ENCODE measurements at places on chromosomes 7 and 10.
A peak's percentile ranks its signal among the peaks of the same experiment; 100 is the strongest.

DNA sequence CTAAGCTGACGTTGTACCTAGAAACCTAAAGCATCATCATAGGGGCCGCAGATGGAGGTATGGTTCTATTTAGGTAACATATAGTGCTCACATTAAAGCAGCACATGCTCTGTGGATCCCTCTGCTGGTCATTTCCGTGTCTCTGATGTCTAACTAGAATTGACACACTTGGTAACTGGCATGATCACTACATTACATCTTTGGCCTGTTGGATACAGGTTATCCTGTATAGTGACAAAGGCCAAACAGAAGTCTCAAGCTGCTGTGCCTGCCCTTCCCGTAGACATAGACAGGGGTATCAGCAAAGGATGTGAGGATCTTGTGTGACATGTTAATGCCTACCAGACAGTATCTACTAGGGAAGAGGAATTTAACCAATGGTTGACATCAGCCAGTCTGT is 51.2 kb downstream of the KIF5B start:
- no peak for DNase-seq

GRCh38 chr10:123553810-123554430 is 112.2 kb upstream of the GPR26 start:
- no peak for DNase-seq

DNA sequence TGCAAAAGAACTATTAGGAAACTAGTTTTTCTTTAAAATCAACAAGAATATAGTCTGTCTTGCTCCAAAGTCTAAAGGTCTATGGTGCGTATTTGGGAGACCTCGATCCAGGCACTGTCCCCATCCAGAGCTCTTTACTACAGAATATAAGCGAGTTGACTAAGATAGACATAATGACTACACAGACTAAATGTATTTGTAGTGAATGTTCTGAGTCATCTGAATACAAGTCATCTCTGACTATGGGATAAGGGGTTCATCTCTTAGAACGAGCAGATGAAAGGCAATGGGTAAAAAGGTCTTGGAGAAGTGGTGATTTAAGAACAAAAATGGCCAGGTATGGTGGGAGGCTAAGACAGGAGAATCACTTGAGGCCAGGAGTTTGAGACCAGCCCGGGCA is 136.0 kb upstream of the RSU1 start:
- DNase-seq, result no peak

GRCh38 chr7:88922944-88923343 is 127.4 kb upstream of the TEX47 start:
- DNase-seq, result no peak

- no peak for DNase-seq
These were observed 280.9 kb upstream of the IGFBP3 start for GRCh38 chr7:46201961-46202360.

DNA sequence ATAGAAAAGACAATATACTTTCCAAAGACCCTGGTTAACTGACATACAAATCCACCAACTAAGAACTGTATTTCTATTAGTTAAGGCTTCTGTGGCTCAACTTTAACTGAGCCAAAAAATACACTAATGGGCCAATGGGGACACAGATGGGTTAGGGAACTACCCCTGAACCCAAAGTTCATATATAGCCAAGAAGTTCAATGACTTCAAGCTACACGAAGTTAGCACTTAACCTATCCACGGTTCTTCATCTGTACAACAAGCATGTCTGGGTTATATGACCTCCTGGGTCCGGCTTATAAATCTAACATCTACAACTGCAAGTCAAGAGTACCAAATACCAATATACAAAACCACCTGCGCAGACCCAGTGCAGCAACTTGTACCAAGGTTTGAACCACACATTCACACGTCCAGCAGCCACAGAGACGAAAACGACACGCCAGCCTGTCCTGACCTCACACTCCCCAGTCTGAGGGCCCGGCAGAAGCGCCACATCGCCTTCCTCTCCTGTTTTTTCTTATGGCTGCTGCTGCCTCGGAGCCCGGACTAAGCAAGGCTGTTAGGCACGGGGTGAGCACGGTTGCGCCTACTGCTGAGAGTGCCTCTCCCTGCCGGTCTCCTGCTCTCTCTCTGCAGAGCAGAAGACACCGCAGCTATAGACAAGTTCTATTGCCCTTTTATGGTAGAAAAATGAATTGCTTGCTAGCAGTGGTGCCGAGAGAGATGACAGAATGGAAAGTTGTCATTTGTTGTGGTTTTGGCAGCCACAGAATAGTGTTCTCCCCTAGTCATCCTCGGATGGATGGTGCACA is 86.3 kb downstream of the RNF216 start:
- DNase-seq, result no peak

DNA sequence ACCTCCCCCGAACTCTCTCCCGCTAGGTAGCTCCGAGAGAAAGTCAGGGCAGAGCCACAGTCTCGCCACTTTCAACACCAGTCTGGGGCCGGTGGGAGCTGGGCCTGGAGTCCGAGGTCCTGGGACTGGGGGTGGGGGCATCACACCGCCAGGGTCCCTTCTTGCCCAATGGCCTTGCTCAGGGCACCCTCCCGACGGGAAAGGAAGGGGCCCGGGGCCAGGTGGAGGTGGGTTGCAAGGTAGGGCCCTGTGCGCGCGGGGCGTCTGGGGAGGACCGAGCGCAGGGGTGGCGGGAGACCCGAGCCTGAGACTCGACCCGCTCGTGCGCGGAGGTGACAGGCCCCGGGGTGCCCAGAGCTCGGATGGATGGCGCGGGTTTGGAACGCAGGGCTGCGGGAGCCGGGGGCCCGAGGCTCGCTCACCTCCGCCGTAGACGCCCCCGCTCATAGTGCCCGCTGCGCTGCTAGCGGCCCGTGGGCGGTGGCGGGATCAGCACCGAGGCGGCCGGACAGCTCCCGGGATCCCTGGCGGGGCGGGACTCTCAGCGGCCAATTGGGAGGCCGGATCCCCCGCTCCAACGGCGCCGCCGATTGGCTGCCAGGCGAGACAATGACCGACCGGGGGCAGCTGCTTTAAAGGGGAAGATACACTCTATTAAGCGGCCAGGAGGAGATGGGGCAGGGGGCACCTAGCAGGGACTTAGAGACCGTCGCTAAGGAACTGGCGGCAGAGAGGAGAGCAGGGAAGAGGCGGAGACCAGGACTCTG is at the start of gene ACTL6B:
ACTL6B (minus strand) TSS at position 541 of the 767 bp plus-strand sequence; CDS start at position 447, 94 bp downstream.
- DNase-seq, result peak; percentile 83

- no peak for DNase-seq
These were observed 69.4 kb upstream of the COL13A1 start for GRCh38 chr10:69732147-69732825.

- no peak for DNase-seq
These were observed 264.9 kb downstream of the EXOC4 start for GRCh38 chr7:133517766-133518165.

DNA sequence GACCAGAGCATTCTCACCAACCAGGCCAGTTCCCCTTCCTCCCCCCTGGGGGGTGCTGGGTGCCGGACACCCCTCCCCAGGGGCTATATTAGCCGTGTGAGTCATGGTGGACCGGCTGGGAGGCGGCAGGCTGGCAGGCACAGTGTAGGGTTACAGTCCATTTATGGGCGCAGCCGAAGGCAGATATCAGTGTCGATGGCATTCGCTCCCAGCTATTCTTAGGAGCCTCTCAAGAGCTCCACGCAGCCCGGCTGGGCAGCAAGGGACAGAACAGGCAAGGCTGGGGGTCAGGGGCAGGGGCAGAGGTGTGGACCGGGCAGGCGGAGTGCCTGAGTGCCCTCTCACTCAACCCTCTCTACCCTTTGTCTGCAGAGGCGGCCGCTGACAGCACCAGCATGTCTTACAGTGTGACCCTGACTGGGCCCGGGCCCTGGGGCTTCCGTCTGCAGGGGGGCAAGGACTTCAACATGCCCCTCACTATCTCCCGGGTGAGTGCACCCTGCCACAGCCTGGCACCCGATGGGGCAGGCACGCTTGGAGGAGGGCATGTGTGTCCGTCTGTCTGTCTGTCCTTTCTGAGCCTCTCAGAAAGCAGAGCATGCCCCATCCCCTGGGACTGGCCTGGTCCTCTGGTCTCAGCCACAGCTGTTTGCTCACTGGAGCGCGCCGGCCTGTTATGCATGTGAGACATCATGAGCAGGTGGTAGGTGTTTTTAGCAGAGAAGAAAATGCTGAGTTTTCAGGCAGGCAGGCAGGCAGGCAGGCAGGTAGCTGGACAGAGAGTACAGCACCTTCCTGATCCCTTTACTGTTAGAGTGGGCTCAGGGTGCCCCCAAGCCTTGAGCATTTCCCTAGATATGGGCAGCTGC is at the start of gene LDB3:
LDB3 (plus strand) TSS at position 215 of the 869 bp plus-strand sequence; CDS start at position 396, 181 bp downstream.
- DNase-seq, result no peak

DNA sequence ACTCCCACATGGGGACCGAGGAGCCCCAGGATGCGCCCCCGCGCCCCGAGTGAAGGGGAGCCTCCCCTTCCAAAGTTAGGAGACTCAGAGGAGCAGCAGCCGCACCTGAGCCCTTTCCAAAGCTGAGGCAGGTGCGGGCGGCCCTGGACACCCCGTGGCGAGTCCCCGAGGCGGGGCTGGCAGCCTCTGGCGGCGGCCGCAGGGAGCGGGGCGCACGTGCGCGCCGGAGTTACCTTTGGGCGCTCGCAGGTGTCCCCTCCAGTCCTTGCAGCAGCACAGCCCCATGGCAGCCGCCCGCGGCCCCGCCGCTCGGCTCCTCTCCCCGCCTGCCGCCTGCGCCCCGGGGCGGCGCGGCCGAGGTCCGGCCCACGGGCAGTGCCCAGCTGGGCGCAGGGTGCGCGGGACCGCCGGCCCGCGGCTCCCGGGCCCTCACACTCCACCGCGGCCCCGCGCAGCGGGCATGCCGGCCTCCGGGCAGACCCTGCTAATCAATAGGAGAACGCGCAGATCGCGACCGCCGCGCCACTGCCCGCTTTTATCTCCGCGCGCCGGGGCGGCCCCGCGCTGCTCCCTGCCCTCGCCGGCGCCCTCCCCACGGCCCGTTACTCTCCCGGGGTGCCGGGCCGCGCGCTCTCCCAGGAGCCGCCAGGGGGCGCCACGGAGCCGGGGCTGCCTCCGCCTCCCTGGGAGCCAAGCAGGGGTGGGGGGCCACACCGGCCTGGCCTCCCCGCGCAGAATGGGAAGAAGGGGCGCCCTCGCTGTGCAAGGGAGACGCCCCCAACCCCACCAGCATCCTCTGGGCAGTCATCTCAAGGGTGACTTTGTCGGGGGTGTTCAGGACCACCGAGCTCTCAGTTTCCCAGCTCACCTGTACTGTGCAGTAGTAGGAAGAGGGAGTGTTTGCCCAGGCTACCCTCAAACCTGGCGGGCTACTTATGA is 80.8 kb downstream of the ARHGAP22 start:
- peak; percentile 13 for DNase-seq

GRCh38 chr7:134910214-134910890 is 76.0 kb upstream of the AGBL3 start:
- DNase-seq, result no peak

GRCh38 chr10:16259726-16260125 is 177.1 kb upstream of the PTER start:
- DNase-seq, result no peak

DNA sequence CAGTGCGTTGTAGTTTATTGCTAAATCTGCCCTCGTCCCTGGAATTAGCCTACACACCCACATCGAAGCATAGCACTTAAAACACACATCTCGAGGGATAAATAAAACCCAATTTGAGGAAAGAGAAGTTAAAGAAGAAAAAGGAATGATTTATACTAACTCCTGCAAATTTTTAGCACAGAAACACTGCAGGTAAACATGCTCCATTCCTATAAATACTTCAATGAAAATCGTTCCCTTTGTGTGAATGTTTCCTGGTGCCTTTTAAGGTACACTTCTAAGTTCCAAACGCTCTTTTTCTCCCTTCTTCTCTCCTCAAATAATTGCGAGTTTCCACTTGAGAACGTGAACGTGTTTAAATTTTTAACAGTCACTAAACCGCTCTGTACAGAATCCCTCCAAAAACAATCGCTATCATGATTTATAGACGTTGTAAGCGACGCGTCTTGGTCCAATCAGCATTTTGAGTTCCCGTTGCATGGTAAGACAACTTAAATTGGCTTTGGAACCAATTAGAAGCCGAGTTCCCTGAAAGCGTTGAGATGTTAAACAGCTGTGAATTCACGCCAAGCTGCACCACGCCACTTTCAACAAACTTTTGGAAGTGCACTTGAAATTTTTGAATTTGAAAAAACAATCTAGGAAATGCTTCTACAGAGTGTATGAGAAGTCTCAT is 12.5 kb upstream of the EBLN1 start:
- DNase-seq, result peak; percentile 31

DNA sequence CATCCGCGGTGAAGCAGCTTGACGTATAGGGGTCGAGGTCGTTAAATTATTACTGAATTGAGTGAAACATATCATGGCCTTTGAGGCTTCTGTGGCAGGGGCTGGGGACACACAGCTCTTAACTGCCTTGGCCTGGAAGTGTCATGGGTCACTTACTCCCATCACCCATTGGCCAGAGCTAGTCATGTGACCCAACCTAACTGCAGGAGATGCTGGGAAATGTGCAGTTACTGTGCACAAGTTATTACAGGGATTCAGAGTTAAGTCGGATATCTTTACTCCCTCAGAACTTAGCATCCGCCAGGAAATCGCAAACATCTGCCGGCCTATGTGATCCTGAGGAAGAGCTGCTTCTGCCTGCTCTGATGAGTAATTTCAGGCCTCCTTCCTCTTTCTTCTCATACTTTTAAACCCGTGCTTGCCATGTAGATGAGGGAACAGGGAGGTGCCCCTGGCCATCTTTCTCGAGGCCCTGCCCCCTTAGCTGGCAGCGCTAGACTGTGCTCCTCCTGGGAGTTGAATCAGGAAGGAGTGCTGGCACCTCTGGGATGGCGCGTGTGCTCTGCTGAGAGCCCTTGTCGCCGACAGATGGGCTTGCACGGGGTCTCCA is 203.6 kb downstream of the TCF7L2 start:
- no peak for DNase-seq

DNA sequence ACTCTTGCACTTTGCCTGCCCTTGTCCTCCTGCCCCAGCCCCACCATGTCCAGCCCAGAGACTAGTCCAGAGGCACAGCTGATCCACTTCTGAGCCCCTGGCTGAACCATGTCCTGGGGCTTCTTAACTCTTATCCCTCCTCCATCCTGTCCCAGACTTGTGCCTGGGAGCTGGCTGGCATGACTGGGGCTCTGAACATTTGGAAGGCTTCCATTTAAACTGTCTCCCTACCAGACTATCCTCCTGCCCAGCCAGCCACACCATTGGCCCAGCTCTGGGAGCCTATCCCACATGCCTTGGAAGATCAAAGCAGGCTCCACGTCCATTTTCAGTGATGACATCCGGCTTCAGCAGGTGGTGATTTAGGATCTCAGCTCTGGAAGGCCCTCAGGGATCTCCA is 57.4 kb downstream of the FAM241B start:
- DNase-seq, result no peak

DNA sequence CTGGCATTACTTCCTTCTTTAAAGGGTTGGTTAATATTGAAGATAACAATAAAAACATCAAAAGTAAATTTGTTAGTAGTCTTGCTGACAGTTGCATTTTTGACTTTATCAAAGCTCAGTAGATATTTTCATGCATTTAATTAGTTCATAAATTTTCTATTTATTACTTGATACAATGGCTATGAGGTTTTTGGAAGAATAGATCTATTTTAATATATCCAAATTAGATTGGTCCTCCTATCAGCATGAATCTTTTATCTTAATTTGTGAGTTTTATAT is 16.4 kb downstream of the COL1A2 start:
- no peak for DNase-seq

DNA sequence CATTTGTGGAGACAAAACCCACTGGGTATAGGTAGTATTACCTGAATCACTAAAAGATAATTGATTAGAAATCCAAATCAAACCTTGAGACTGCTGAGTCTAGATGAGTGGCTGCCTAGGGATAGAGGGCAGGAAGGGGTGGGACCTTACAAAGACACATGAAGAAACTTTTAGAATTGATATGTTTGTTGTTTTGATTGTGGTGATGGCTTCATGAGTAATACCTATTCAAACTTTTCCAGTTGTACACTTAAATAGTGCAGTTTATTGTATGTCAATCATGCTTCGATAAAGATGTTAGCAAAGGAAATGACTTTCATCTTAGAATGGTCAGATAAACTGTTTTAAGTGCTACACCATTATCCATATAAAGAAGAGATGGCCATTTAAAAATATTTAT is 188.7 kb upstream of the KAT6B start:
- DNase-seq, result no peak

Data from COR-L47 (cell line).